ENCODE measurements at places on chromosomes 12 and 14.
A peak's percentile ranks its signal among the peaks of the same experiment; 100 is the strongest.

DNA sequence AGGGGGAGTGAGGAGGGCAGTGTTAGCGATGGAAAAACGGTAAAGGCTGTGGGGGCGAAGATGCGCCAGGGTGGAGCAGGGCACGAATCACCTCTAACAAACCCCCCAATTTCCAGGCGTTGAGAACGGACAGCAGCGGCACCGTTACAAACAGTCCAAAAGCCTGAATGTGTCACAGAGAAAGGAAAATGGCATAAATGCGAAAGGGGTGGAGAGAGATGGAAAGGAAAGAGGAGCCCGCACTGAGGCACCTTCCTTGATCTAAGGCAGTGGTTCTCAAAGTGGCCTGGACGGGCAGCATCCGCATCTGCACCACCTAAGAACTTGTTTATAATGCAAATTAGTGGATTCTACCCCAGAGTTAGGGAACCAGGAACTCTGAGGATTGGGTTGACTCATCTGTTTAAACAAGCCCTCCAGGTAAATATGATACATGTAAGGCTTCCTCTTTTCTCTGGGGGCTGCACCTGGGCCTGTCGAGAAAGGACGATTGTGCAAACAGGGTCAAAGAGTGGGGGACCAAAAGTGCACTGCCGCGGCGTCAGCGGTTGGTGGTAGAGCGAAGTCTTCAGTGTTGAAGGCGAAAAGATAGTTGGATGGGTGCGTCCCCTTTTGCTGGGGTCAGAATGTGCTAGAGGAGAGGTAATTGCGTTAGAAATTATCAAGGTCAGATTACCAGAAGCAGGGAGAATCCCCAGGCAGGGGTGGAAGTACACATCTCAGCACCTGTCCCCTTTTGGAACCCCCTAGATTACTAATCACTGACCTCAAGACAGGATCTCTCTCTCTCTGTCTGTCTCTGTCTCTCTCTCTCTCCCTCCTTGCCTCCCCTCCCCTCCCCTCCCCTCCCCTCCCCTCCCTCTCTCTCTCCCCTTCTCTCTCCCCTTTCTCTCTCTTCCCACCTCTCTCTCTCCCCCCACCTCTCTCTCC, 1.3 kb upstream of the KCNH5 start:
- DNase-seq, result no peak

- no peak for DNase-seq
These were observed 44.4 kb downstream of the DYRK2 start for GRCh38 chr12:67692966-67693365.

DNA sequence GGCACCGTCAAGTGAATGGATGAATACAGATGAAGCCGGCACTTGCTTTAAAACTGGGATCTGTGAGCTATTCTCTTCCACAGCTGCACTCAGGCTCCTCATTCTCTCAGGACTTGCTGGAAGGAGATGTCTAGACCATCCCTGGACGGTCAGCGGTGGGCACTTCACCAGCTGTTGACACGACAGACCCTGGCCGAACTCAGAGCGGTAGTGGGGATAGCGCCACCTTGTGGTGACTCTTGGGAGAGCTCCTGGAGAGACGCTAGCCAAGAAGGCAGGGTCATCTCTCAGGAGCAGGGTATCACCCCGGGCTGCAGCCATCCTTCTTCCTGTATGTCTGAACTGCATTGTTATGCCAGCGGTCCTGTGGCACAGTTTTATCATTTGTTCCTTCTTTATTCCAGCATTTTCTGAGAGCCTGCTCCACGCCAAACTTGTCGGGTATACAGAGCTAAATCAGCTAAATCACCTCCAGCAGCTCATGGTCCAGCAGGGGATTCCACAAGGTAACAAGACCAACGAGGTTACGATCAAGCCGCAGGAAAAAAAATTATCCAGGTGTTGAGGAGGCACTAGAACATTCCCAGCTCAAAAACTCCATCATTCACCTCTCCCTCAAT, 10.0 kb downstream of the WNT1 start:
- DNase-seq, result no peak

GRCh38 chr12:120598674-120599463, 17.7 kb upstream of the POP5 start:
- peak; percentile 54 for DNase-seq

- DNase-seq, result no peak
These were observed 696.8 kb upstream of the LRFN5 start for GRCh38 chr14:40909906-40910305.

GRCh38 chr12:43896496-43896895, 60.6 kb downstream of the TMEM117 start:
- no peak for DNase-seq

DNA sequence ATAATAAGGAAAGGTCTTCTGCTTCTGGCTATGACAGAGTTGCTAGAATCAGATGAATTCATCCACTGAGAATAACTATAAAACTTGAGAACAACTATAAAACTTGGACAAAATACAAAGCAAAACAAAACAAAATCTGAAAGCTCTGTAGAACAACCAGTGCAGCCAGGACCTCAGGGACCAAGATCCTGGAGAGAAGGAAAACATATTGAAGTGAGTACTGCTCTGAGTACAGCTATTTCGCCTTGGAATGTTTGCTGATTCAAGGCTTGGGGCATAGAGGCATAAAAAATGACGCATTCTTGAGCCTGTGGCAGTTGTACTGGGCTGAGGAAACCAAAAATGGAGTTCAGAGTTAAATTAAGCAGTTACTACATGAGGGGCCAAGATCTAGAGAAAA, 21.7 kb downstream of the FOXA1 start:
- DNase-seq, result peak; percentile 39

DNA sequence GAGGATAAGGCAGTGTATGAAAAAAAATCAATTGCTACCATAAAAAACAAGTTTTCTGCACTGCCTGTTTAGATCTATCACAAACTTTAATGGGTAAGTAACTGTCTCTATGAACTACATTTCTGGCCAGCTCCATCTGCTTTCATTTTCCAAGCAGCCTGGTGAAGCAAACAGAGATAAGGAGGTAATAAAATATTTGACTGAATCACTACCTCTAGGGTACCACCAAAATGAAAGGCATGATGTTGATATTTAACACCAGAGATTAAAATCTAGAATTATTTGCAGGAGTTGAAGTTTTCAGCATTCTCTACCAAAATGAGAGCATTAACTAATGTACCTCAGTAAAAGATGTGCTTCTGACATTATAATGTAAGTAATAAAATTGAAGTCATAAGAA, 863.5 kb upstream of the MGAT4C start:
- DNase-seq, result no peak

GRCh38 chr14:41758011-41758665, 151.5 kb downstream of the LRFN5 start:
- no peak for DNase-seq

- no peak for DNase-seq
These were observed 2.0 kb downstream of the EMC9 start for GRCh38 chr14:24139272-24139934.

DNA sequence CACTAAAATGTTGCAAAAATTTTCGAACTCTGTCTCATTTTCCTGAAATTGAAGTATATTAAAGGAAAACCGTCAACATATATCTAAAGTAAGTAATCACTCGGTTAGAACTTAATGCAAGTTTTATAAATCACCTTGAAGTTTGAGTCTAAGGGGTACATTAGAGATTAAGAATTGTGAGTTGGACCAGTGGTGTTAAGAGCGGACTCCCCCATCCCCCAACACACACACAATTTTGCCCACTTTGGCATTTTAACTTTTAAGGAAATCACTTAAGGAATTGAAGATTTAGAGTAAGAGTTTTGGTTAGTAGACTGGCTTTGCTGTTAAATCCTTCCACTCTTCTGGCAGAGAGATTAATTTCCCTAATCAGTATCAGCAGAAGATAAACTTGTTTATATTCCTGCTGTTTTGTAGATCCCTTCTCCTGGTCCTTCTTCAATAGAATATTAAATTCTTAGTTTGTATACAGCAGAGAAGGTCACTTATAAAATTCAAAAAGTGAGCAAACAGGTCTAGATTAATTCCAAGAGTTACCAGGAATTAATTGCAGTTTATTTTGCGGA, 1.5 kb downstream of the HIF1A start:
- DNase-seq, result no peak
